ENCODE measurements at places on chromosomes 2 and 18.
A peak's percentile ranks its signal among the peaks of the same experiment; 100 is the strongest.

GRCh38 chr2:209578394-209579001 is 154.7 kb downstream of the MAP2 start:
- peak; percentile 28 for DNase-seq

GRCh38 chr2:160207271-160207670 is 7.2 kb upstream of the ITGB6 start:
- DNase-seq: no peak

DNA sequence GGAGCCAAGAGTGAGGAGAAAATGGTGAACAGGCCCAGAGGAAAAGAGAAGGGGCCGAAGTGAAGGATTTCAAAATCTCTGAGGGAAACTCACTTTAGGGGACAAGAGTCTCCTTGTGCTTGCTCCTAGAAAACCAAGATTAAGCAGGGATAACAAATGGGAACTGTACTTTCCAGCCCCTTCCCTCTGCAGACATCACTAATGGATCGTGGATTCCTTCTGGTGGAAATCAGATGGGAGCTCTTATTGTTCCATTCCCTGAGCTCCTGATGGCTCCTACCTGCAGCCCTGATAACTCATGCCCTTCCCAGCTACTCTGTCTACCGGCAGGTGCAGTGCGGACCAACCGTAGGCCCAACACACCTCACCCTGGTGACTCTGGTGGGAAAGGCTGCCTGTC is 20.6 kb upstream of the RESP18 start:
- no peak for DNase-seq

DNA sequence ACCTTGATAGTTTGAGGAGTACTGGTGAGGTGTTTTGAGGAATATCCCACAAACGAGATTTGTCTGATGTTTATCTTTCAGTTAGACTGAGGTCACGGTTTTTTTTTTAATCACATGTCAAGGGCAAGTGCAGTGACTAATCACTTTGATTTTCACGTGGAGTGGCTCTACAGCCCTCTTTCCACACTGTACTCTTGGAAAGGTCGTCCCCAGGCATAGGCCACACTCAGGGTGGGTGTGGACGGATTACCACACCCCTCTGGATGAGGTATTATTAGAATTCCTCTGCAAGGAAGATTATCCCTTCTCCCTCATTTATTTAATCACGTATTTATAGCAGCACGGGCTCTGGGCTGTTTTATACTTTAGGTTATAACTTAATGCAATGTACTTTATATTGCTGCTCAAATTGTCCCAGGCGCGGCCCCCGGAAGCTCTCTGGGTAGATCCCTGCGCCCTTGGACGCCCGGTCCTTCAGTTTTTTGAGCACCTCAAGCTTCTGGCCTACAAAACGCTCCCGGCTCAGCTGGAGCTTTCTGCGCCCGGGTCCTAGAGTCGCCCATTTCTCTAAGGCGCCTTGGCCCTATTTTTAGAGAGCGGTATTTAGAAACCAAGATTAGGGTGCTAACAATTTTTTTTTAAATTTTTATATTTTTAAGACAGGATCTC is 515 bp upstream of the PLEKHB2 start:
- DNase-seq: peak; percentile 87

- DNase-seq: peak; percentile 94
Observed at GRCh38 chr18:32175265-32175664, 14.6 kb upstream of the MEP1B start.

DNA sequence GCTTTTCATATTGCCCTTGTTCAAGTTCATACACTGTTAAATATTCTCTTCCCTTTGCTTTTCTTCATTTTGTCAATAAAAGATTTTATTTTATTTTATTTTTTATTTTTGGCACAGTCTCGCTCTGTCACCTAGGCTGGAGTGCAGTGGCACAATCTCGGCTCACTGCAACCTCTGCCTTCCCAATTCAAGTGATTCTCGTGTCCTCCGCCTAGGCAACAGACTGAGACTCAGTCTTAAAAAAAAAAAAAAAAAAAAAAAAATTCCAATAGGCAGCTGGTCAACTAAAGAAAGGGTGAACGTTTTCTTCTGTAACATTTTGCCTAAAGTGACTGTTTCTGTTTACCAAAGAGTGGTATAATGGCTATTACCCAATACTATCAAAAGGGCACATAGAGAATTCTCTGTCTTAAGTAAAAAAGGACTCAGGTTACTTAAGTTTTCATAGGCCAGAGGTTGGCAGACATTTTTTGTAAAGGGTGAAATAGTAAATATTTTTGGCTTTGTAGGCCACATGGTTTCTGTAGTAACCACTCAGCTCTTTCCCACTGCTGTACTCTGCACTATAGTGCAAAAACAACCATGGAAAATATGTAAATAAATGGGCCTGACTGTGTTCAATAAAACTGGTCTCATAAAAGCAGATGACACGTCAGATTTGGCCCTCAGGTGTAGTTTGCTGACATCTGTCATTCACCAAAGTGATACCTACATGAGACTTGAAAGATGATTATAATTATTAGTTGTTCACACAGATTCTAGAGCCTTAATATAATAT is 113.4 kb downstream of the MIB1 start:
- no peak for DNase-seq

DNA sequence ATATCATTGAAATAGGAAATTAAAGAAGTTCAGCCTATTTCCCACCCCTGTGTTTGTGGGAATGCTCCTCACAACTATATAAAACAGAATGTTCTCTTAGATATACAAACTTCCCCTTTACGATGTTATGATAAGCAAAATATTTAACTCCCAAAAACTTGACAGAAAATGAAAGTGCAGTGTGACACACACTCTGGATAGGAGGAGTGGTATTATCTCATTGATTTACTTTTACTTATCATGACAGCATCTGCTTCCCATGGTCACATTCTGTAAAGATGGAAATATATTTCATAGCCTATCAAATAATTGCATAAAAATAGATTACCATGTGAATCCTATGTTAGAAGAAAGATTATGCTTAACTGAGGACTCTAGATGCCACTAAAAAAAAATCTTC is 96.6 kb upstream of the STK17B start:
- DNase-seq: no peak

DNA sequence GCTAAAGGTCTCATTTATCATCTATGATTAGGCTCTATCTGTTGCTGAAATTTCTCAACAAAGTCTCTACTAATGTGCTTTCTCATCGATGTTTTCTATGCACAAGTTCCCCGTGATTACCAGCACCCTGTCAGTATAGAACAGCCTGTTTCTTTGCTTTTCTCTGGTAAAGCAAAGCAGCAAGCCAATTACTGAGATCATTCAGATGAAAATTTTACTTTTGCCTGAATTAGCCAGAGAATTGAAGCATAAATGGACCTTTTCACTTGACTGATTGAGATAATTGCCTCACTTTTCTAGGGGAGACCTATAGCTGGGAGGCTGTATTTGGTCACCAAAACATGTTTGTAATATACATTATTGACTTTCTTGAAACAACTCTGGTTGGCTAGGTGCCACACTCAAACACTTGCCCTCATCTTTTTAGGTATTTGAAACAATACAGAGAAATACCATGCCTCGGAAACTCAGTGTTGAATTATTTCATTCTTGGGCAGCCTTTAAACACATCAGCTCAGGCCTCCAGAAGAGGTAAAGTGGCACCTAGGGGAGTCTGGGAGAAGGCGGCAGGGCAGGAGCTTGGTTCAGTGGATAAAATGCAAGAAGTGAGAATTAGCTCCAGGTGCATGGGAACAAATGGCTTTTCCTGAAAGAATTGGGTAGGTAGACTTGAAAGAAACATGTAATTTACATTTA is 96.2 kb downstream of the GALNT3 start:
- DNase-seq: peak; percentile 16

- no peak for DNase-seq
Observed at GRCh38 chr2:177731384-177731783, 338.8 kb downstream of the AGPS start.

DNA sequence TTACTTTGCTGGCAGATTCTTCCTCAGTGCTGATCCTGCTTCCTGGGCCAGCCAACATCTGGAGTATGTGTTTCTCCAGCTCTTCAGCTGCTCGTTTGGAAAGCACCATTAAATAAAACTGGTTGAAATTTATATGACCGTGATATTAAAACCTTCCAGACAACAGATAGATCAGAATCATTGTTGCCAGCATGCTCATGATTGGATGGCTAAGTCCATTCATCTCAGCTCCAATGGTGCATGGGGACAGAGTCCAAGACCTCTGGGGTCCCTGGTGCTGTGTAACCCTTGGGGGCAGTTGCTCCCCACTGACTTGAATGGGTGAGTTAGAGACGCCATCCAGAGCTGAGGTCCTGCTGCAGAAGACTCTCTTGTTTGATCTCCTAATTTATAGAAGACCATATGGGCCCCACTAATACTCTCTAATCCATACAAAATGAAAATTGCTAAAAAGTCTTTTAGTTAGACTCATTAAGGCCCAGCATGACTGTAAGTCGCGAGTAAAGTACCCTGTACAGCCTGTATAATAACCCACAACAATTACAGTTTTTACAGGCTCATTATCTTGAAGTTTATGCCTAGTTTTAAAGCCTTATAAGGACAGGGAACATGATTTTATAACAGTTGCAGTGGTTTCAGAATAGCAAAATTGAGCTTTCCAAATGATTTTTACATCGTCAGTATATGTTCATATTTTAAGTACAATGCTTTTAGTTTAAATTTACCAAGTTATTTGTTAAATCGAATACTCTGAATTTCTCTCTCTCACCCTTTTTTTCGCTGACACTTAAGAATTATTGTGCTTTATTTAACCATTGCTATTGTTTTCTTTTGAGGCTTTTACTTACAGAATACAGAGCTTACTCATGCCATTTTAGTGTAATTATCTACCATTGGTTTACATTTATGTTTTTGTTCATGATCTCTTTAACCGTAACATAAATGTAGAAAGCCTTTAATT is 60.0 kb downstream of the CABLES1 start:
- DNase-seq: no peak

GRCh38 chr18:75031717-75032317 is 177.1 kb downstream of the PTGR3 start:
- DNase-seq: no peak

GRCh38 chr18:79321625-79322405 is 73.9 kb upstream of the NFATC1 start:
- DNase-seq: no peak

DNA sequence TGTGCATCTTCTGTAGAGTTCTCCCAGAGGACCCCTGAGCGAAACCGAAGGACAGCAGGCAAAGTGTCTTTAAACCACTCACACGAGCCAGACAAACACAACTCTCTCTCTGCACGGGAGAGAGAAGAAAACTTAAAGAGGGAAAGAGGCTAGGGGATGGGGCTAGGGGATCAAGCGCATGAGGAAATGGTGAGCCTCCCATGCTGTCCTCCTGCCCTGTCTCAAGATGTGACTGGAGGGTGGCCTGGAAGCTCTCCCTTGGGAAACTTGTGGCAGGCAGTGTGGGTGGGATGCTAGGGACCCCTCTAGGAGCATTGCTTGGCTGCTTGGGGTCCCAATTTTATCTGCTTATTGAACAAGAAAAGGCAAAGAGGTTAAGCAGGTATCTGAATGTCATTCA is 44.5 kb downstream of the CYP26B1 start:
- no peak for DNase-seq

DNA sequence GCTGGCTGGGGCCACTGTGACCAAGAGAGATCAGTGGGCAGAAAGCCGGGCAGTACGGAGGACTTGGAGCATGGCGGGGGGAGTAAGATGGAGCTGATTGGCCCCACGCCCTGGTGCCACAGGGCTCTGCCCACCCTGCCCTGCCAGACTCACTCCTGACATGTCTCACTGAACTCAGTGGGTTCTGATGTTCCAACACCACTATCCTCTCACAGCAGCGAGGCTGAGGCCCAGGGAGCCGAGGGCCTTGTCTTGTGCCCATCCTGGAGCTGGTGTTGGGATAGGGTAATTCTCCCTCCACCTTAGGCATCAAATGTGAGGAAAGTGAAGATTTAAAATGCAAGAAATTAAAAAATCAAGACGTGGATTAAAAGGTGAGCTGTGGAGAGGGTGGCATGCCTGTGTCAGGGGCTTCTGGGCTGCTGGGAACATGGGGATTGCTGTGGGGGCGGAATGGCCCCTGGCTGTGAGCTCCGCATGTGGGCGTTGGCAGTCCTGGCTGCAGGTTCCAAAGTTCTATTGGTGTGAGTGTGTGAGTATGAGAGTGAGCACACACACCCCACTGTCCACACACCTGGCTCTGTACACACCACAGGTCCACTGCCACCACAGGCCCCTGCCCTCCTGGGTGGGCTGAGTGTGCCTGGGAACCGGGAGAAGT is 283.5 kb upstream of the HS6ST1 start:
- DNase-seq: no peak

GRCh38 chr2:151097895-151098294 is 163.8 kb downstream of the RBM43 start:
- no peak for DNase-seq

DNA sequence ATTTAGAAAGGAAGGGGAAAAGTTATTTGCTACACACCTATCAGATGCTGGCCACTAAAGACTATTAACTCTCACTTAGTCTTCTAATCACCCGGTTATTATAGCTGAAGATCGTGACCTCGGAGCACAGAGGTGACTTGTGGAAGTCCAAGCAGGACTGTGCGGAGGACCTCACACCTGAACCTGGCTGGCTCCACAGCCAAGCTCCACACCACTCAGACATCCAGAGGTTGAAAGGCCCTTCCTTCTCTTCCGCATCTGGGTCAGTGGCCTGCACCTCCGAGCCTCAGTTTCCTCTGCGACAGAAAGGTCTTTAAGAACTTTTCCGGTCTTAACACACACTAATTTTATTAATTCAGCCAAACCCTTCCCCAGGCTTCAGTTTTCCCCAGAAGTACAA is 57.9 kb downstream of the TNS1 start:
- DNase-seq: no peak
